ENCODE measurements at places on chromosomes 3 and 15. TPM values are rescaled to one million over a fixed set of nuclear protein-coding genes. Genes with fewer than 3 reads are reported as not detected.

PYGO1 gene
- 5.0 TPM for polyA plus RNA-seq

SNX22 gene
- 2.7 TPM for polyA plus RNA-seq

TNFSF10 gene
- 124 TPM for polyA plus RNA-seq

PFKFB4 gene
- polyA plus RNA-seq = 17.3 TPM

LYSMD2 gene
- polyA plus RNA-seq = 14.0 TPM

AP3B2 gene
- polyA plus RNA-seq = 10.2 TPM

ANKRD34C gene
- polyA plus RNA-seq = not detected

KNG1 gene
- polyA plus RNA-seq = 5.1 TPM

NPAP1 gene
- 0.36 TPM for polyA plus RNA-seq

ARNT2 gene
- polyA plus RNA-seq = 8.0 TPM

CCDC80 gene
- 27.6 TPM for polyA plus RNA-seq

ROBO1 gene
- 16.2 TPM for polyA plus RNA-seq

SMARCC1 gene
- 49.0 TPM for polyA plus RNA-seq

RAB7A gene
- polyA plus RNA-seq = 198 TPM

FBXL2 gene
- 27.7 TPM for polyA plus RNA-seq

RAD51 gene
- polyA plus RNA-seq = 8.1 TPM

TEX55 gene
- polyA plus RNA-seq = not detected

TUBGCP4 gene
- polyA plus RNA-seq = 16.4 TPM

NMNAT3 gene
- 15.1 TPM for polyA plus RNA-seq

LCTL gene
- polyA plus RNA-seq = 0.34 TPM

AHSG gene
- polyA plus RNA-seq = 1.8 TPM

CSTA gene
- 1.2 TPM for polyA plus RNA-seq

HRG gene
- 0.04 TPM for polyA plus RNA-seq
